ENCODE measurements at places on chromosomes 2 and 18. TPM values are rescaled to one million over a fixed set of nuclear protein-coding genes. Genes with fewer than 3 reads are reported as not detected.

DNA sequence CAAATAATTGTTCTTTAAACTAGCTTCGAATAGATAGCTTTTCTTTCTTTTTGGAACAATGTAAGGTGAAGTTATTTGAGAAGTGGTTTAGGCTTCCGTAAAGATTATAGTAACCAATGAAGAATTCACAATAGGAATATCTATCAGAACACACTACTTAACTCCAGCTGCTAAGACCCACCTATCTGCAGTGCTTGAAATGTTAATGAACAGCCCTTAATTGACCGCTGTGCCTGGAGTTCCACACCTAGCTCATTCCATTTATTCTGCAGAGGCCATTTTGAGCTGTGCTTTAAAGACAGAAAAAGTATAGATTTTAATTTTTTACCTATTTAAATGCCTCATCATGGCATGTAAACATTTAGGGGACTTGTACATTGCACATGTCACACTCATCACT lies 83.3 kb upstream of the APCDD1 start:
- DNase-seq = no peak
- no peaks in the 10 kb centered on the region for H3K4me1 ChIP-seq
- H3K27me3 ChIP-seq = peaks cover under 1% of the 10 kb centered on the region
- no peak overlapping the region for H3K4me3 ChIP-seq

Gene RESP18
- not detected for total RNA-seq

Gene CDK5R2
- not detected for total RNA-seq

DNA sequence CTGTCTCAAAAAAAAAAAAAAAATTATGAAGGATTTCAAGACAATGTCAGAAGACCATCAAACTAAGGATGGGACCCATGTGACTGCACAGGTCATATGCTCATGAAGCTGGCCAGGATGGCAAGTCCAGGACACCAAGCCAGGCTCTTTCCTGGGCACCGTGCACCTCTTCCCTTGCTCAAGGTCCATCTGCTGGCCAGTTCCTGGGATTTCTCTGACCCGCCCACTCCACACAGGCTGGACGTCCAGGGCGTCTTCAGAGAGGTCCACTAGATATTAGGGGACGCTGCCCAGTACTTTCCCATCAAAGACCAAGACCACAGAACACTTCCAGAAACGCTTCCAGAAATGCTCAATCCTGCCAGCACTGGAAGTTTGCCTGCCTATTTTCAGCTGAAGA lies 14.3 kb downstream of the TEX44 start:
- H3K4me1 ChIP-seq = peaks cover 18% of the 10 kb centered on the region
- DNase-seq = no peak
- H3K27me3 ChIP-seq = no peaks in the 10 kb centered on the region
- no peak overlapping the region for H3K4me3 ChIP-seq
- no peak overlapping the region for H3K27ac ChIP-seq

- no peak overlapping the region for H3K4me3 ChIP-seq
- no peak for DNase-seq
- no peaks in the 10 kb centered on the region for H3K36me3 ChIP-seq
- H3K4me1 ChIP-seq = no peaks in the 10 kb centered on the region
- H3K27ac ChIP-seq = no peak overlapping the region
- H3K27me3 ChIP-seq = no peaks in the 10 kb centered on the region
Observed at GRCh38 chr2:66095820-66096345, 339.0 kb upstream of the MEIS1 start.

DNA sequence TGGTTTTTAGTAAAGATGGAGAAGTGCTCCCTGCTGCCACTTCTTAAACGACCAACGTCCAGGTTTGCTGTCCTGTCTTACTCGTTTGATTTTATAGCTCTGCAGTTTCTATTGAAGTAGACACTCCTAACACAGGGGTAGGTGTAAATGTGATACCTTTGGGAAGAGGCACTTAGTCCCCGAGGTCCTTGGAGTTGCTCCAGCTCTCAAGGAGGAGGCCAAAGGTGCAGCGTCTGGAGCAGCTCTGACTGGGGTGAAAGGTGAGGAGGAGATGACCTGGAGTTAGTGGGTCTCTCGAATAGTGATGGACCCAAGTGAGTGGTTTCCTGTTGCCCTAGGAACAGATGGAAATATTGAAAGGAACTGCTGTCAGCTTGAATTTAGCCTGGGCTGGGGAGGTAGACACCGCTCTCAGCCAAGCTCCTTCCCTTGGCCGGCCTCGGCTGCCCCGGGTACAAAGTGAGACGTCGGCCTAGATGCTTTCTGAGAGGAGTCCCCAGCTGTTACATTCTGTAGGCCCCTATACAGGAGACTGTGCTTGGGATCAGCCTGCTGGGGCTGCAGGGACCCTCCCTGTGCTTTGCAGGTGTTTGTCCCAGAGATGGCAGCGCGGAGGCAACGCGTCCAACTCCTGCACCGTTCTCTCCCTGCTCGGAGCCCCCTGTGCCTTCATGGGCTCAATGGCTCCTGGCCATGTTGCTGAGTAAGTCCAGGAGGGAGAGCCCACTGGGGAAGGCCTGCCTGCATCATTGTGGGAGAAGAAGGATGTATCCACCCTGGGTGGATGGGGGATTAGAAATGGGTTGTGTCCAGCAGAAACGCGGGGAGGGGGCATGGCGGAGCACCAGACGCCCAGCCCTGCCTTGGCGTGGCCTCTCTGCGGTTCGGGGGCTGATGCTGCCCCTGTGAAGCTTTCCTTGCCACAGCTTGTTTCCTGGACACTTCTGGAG lies 5.4 kb downstream of the KHK start:
- DNase-seq = no peak
- no peaks in the 10 kb centered on the region for H3K27me3 ChIP-seq
- H3K4me3 ChIP-seq = no peak overlapping the region
- H3K4me1 ChIP-seq = peaks cover 30% of the 10 kb centered on the region
- H3K27ac ChIP-seq = no peak overlapping the region
